Left lobe of liver (tissue), 2 donors: ENCODE measurements at places on chromosomes 5 and 9.

DNA sequence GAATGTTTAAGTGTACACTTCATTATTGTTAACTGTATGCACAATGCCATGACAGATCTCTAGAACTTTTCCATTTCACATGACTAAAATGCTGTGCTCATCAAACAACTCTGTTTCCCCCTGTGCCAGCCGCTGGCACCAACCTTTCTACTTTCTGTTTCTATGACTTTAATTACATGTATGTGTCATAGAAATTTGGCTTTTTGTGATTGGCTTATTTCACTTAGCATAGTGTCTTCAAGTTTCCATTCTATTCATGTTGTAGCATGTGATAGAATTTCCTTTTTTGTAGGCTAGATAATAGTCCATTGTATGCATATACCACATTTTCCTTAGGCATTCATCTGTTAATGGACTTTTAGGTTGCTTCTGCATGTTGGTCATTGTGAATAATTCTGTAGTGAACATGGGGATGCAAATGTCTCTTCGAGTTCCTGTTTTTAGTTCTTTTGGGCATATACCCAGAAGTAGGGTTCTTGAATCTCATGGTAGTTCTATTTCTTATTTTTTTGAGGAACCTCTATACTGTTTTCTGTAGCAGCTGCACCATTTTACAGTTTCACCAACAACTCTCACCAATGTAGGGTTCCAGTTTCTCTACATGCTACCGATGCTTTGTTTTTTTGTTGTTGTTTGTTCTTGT lies 184.4 kb upstream of the DMRT1 start:
- no peak for DNase-seq

DNA sequence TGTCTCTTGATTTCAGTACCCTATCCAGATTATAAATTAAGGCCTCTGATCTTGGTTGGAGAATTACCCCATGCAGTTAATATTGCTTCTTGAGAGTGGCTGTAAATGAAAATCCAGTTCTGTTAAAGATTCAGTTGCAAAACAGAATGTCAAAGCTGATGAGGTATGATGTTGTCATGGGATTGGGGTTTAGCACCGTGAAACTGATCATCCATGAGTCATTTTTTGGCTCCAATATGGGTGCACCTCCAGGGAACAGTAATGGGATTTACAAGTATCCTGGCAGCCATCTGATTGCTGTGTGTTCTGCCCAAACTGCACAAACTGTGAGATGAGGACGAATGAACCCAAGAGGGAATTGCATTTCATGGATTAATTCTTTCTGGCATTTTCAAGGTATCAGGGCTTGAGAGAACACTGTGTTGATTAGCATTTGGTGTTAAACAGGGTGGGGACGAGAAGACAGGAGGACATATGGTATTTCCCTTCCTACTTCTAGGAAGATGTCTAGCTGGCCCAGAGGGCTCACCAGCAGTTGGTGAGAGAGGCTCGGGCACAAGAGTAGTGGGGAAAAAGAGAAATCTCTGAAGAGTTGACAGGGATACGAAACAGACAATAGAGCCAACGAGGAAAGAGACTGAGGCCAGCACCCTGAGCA lies 214.7 kb downstream of the GAS1 start:
- DNase-seq: no peak

GRCh38 chr5:56313596-56313995 lies 80.5 kb upstream of the ANKRD55 start:
- no peak for DNase-seq

DNA sequence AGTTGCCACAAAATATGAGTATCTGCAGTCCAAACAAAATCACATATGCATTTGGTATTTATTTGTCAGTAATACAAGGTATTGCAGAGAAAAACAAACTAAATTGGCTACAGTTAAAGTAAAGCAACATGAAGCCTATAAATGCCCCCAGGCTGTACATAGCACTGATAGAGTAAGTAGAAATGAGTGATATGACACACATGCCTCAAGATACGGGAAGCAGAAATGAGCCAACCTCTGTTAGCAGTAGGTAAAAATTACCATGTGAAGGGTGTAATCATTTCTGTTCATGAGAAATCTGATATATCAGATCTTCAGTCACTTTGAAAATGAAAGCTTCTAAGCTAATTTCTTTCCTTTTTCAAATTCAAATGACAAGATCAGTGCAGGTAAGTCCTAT lies 131.1 kb downstream of the CHSY3 start:
- no peak for DNase-seq

- no peak for DNase-seq
These were observed 3.8 kb downstream of the SOX30 start for GRCh38 chr5:157648275-157648990.

- no peak for DNase-seq
These were observed 2.6 kb downstream of the AJM1 start for GRCh38 chr9:136844761-136845464.
